ENCODE measurements at places on chromosomes 11 and 22.

DNA sequence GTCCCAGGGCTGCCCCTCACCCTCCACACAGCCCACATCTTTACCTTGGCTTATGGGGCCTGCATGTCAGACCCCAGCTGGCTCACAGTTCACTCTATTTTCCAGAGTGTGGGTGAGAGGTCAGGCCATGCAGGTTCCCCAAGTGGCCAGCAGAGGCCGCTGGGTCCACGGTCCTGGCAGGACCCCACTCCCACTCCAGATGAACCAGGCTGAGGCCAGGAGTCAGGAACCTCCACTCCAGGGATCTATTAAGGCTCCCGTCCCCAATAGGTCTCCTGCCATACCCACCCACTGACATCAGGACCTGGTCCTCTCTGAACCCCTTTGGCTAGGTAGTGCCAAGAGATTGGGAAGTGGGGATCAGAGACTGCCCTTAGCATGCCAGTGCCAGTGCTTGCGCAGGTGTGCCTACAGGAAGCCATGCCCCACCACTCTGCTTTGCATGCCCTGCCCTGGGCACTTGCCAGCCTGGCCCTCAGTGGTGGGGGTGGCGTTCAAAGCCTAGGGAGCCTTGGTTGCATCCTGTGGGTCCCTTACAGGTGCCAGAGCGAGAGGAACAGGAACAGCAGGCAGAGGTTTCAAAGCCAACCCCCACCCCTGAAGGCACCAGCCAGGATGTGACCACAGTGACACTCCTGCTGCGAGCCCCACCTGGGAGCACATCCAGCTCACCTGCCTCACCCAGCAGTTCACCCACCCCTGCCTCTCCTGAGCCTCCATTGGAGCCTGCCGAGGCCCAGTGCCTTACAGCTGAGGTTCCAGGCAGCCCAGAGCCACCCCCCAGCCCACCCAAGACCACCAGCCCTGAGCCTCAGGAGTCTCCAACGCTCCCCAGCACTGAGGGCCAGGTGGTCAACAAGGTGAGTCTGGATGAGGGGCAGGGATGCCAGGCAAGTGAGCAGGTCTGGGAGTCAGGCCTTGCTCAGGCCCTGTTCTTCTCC is 8.3 kb downstream of the SMTN start:
- peak; percentile 54 for DNase-seq

- DNase-seq, result no peak
Observed at GRCh38 chr11:37199082-37199481, 601.0 kb upstream of the RAG2 start.

- no peak for DNase-seq
Observed at GRCh38 chr11:117632306-117632705, 164.7 kb downstream of the DSCAML1 start.

- DNase-seq, result no peak
Observed at GRCh38 chr11:59783632-59784090, 26.9 kb downstream of the MRPL16 start.

- DNase-seq, result no peak
Observed at GRCh38 chr11:102990145-102990544, 34.6 kb upstream of the MMP13 start.

DNA sequence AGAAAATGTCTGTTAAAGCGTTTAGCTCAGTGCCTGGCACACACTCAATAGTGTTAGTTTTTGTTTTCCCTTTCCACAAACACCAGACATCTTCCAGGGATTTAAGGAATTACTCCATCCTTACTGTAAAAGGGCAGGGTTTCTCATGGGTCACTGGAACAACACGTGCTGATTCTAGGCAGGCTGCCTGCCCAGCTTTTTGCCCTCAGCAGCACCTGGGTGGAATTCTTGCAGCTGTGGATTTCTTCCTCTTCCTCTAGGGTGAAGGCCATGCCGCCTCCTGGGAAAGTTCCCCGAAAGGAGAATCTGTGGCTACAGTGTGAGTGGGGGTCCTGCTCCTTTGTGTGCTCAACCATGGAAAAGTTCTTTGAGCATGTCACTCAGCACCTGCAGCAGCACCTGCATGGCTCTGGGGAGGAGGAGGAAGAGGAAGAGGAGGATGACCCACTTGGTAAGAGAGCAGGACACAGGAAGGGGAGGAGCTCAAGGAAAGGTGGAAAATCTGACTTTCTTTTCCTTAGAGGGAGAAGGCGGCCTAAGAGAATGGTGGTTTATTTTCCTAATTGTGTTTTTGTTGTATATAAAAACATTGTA is 5.4 kb downstream of the HINFP start:
- no peak for DNase-seq

- DNase-seq, result no peak
Observed at GRCh38 chr22:46589141-46589748, 30.9 kb upstream of the GRAMD4 start.

GRCh38 chr22:45999379-45999971 is 22.5 kb upstream of the WNT7B start:
- DNase-seq, result no peak

DNA sequence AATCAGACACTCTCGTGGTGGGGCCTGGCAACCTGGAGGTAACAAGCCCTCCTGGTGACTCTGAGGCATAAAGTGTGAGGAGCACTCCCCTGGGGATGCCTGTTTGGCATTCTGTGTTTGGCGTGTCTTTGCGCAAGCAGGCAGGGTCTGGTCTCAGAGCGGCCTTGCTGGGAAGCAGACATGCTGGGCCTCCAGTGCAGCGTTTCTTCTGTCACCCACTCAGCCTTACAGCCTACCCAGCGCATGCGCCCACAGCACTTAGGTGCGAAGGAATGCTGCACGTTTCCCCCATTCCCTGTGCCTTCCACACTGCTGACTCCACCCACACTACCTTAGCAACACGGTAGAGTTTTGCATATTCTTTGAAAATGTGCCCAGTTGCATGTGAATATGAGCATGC is 7.4 kb upstream of the CXCR5 start:
- no peak for DNase-seq

GRCh38 chr22:22968366-22968765 is 80.8 kb downstream of the IGLL5 start:
- no peak for DNase-seq

DNA sequence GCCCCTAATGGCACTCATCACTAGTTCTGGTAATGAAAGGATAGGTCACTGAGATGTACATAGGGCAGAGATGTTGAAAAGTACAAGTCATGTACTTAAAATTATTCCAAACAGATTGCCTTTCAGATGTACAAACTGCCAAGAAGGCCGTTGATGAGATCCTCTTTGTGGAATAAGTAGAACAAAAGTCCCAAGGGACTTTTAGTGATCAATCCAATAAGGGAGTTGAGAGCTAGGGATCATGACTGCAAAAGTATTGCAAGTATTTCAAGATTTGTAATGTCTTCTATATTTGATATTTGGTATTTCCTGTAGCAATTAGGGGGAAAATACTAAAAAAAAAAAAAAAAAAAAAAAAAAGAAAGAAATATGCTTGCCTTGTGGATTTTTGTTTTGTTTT is 82.2 kb downstream of the ATG16L2 start:
- no peak for DNase-seq
